ENCODE measurements at places on chromosomes 6 and 20. TPM values are rescaled to one million over a fixed set of nuclear protein-coding genes. Genes with fewer than 3 reads are reported as not detected.

DNA sequence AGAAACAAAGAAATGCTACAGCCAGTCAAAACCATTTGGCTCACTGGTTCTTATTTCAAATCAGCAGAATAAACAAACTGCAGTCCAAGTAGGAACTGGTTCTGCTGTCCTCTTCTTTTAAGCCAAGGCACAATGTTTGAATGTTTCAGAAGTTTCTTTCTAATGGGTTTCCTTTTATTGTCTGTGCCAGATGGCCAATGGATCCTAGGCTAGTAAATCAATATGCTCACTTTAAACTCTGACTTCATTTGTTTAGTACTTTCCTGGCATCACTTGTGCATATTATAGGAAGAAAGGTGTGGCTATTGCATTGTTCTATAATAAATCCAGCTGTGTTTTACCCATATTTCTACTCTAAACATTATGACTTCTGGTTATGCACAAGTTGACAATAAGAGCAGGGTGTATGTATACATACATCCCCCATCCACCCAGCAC lies 99.7 kb upstream of the PLCB4 start:
- DNase-seq: no peak

DNA sequence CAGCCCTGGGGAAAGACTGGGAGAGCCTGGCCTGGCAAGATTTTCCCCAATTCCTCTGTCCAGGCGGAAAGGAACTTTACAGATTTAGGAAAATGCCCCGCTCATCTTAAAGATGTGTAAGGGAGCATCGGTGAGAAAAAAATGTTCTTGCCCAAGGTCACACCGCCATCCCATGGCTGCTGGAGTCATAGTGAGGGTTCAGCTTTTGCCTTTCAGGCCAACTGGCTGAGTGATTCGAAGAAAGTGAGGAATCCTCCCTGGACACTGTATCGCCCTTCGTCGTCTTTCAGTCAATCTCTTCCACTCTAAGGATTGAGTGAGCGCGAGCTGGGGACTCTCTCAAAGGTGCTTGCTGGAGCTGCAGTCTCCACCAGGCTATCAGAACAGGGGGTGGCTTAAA lies 1.4 kb downstream of the WFDC2 start:
- DNase-seq: no peak

- no peak for DNase-seq
These were observed 14.9 kb upstream of the UBE2V1 start for GRCh38 chr20:50127587-50128519.

GRCh38 chr6:12304487-12304886 lies 14.3 kb downstream of the EDN1 start:
- no peak for DNase-seq

GRCh38 chr20:23325107-23325506 lies 25.5 kb upstream of the NXT1 start:
- DNase-seq: no peak

The RAMACL gene
- total RNA-seq: 2.2 TPM

DNA sequence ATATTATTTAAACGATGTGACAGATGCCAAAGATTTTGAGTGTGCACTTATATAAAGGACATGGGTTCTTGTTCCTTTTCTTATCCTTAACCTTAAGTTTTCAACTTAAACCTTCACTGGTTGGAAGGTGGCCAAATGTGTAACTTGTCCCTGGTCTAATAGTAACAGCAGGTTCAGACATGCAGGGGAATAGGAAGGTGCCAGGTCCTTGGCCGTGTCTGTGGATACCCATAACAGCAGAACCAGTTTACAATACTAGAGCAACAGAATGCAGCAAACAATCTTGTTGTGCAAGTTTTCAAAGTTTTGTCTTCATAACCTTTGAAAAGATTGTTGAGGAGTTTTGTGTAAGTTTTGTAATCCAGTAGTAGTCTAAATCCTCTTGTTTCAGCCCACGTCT lies 4.4 kb downstream of the MYB start:
- no peak for DNase-seq

The KCNK5 gene
- 62.4 TPM for total RNA-seq

DNA sequence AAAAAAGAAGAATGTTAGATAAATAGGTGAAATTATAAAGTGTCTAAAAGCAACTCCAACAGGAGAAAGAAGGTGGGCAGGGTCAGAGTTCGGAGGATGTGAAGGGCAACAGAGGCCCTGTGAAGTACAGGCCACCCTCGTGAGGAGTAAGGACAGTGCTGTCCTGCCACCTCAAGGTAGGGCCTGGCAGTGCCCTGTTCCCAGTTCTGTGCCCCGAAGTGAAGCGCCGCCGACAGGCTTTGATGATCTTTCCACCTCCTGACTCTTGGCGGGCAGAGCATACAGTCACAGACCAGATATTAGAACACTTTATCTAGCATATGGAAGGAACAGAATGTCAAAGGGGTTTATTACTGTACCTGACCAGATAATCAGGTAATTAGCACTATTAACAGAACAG lies 75.8 kb downstream of the GJA10 start:
- no peak for DNase-seq

GRCh38 chr6:137049095-137049494 lies 4.3 kb upstream of the IL20RA start:
- no peak for DNase-seq

The LAMP5 gene
- 0.17 TPM for total RNA-seq

The HNF4A gene
- 41.1 TPM for total RNA-seq

- DNase-seq: no peak
These were observed 154.0 kb downstream of the CLVS2 start for GRCh38 chr6:123150076-123150475.

The ASIP gene
- total RNA-seq: not detected

GRCh38 chr20:52172392-52173047 lies 19.1 kb downstream of the ZFP64 start:
- no peak for DNase-seq

The OPRM1 gene
- total RNA-seq: not detected

Data from Calu3 (cell line).